ENCODE measurements at places on chromosomes 6 and 20.

DNA sequence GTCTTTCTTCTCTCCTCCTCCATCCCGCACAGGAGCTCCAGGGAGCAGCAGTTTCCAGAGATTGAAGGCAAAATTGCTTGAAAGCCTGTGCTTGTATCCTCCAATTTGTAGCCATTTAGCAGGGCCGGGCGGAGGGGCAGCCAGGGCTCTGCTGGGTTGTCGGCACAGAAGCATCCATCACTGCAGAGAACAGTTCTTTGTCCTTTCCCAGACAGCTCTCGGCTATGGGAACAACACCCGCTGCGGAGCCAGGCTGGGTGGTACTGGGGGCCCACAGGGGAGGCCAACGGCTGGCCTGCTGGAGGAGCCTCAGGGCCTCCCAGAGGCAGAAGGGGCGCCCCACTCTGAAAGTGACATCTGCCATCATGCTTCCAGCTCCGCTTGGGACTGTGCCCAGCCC is 7.8 kb downstream of the HRH3 start:
- DNase-seq, result no peak

GRCh38 chr20:49766979-49767521 is 45.6 kb upstream of the SLC9A8 start:
- DNase-seq, result no peak

- no peak for DNase-seq
Measured at GRCh38 chr20:57883761-57884160, 173.9 kb upstream of the PMEPA1 start.

DNA sequence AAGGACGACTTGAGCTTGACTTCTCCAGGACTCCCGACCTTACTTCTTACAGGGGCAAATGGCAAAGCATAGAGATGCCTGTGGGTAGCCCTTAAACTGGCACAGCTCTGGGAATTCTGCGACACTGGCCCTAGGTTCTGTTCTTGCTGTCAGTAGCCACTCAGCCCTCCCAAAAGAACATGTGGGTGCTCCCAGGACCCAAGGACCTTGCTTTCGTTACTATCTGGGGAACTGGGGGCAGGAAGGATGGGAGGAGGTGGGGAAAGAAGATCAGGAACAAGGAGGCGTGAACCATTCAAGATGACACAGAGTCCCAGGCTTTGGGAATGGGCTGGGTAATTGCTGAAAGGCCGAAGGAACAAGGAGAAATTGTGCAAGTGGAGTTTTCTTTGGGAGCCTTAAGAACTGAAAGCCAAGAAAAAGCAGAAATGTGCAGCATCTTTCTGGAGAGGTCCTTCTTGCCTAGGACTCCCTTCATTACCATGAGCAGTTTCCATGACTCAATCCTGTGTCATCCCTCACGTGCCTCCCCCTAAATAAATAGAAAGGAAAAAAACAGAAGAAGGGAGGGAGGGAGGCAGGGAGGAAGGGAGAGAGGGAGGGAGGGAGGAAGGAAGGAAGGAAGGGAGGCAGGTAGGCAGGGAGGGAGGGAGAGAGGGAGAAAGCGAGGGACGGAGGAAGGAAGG is 284.6 kb upstream of the FOXQ1 start:
- no peak for DNase-seq

- no peak for DNase-seq
Measured at GRCh38 chr6:53342217-53342616, 6.5 kb downstream of the ELOVL5 start.

DNA sequence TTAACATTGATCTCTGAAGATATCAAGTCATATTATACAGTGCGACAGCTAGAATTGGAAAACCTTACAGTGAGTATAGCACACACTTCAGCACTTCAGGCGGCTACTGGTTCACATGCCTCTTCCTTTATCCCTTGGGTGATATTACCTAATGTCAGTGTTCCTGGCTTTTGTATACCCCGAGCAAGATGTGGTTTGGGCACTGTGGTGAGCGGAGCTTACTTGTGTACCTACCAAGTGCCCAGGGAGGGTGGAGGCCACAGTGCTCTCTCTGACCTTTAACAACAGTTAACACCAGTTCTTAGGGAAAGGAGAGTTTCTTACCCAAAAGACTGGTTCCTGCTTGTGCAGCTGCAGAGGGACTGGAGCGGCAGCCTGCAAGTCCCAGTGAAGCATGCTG is 64.4 kb downstream of the PTPN1 start:
- no peak for DNase-seq

DNA sequence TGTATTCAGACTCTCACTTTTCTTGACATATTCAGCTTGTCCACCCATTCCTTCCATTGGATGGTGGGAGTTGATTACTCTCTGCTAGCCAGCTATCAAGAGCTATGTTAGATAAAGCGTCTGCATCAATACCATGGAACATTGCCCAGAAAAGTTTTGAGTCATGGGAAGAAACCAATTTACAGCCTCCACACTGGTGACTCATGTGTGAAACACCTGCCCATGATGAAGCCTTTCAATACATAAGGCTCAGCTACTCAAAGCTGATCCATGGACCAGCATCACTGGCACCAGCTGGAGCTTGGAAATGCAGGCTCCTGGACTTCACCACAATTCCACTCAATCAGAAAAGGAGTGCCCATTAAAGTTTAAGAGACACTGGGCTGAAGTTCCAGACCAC is 16.1 kb downstream of the PLA2G7 start:
- DNase-seq, result no peak

- no peak for DNase-seq
Measured at GRCh38 chr6:5146398-5146797, 61.3 kb downstream of the PPP1R3G start.

DNA sequence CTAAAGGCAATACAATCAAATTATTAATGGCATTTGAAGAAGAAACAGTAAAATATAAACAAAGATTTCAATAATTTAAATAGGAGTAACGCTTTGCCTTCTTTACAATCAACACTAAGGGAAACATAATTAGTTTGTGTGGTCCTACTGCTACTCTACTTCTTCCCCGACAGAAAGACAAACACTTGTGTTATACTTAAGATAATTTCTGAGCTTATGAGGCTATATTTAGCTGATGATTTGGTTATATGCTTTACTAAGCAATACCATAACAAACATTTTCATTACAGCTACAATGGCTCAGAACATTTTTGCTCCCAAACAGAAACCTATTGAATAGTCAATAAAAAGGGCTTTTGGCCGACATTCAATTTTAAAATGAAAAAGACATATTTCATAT is 1217.2 kb upstream of the GJE1 start:
- no peak for DNase-seq

- no peak for DNase-seq
Measured at GRCh38 chr6:79170431-79170830, 64.1 kb downstream of the HMGN3 start.

GRCh38 chr6:129707028-129707427 is 2.9 kb downstream of the ARHGAP18 start:
- DNase-seq, result no peak

DNA sequence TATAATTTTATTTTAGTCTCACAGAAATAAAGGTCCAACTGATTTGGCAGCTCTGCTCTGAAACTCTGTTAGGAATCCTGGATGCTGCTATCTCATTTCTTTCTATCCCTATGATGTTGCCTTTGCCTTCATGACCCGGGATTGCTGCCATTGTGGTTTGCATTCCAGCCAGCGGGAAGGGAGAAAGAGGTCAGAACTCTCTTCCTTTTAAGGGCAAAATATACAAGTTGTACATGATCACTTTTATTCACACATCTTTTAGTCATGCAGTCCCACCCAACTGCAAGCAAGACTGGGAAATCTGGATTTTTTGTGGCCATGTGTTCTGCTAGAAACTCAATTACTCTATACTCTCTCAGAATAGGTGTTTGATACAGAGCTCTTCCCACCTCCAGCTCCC is 263.1 kb upstream of the ZFP64 start:
- no peak for DNase-seq

GRCh38 chr6:11700118-11700718 is 78.4 kb downstream of the ADTRP start:
- peak; percentile 66 for DNase-seq

DNA sequence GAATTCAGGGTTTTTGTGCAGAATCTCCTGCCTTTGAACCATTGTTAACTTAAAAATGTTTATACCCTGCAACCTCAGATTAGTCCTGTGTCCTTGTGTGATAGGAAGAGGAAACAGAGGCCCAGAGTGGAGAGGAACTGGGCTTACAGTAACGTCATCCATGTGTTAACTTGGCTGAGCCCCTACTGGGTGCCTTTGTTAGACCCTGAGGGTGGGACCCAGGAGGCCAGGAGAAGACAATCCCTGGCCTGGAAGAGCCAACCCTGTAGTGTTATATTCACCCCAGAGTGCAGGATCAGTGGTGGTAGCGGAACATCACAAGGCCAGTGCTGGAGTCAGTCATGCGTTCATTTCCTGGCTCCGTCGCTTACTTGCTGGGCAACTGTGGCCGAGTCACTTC is 10.6 kb downstream of the MYLK2 start:
- no peak for DNase-seq

DNA sequence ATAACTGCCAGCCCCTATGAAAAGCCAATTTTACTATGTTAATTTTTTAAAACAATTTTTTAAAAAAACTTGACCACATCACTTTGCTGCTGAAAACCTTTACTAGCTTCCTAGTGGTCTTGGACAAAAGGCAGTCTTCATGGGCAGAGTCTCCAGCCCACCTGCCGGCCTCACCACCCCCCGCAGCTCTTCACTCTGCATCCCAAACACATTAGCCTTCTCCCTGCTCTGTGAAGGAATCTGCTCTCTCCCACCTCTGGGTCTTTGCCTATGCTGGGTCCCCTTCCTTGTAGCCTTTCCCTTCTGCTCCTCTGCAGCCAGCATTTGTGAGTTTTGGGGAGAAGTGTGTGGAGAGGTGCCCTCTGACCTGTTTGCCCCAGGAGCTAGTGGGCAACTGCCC is 170.7 kb upstream of the MLN start:
- no peak for DNase-seq

DNA sequence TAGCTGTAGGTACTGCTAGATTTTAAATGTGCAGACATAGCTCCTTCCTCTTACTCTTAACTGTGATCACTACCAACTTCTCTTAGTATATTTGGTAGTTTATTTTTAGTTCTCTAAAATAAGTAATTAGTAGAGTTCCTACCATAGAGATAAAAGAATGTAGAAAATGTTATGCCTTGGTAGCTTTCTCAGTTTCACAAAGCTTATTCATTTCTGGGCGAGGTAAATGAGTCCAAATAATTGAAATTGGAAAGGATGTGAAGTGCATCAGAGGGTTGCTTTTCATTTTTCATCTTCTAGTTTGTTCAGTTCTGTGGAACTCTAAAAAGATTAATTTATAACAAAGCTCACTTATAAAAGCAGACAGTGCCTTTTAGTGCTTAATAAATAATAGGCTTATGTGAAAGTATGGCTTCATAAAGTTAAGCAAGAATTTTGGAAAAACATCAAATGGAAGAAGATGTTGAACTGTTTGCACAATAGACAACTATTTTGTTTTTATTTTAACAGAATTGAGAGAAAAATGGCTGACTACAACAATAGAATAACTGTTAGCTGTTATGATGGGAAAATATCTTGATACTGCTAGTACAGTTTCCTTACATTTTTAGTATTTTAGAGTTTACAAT is 303.7 kb downstream of the UTRN start:
- DNase-seq, result no peak

GRCh38 chr6:52301326-52301725 is 16.8 kb upstream of the MCM3 start:
- DNase-seq, result no peak

- no peak for DNase-seq
Measured at GRCh38 chr20:42260184-42260583, 642.0 kb upstream of the CHD6 start.

DNA sequence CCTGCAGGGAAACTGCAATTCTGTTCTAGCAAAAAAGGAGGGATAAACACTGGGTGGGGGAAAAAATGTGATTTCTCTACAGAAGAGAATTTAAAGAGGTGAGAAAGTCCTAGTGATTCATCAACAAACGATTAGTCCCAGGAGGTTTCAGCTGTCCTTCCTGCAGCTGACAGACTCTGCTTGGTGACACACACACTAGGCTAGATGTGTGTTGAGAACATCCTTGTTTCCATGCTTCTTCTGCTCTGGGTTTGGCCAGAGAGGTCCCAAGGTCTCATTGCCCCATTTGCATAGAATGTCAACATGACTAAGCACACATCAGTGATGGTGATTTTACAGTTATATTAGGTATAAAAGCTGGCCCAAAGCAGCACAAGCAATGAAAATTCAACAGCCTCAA is 258.3 kb downstream of the NFATC2 start:
- no peak for DNase-seq

DNA sequence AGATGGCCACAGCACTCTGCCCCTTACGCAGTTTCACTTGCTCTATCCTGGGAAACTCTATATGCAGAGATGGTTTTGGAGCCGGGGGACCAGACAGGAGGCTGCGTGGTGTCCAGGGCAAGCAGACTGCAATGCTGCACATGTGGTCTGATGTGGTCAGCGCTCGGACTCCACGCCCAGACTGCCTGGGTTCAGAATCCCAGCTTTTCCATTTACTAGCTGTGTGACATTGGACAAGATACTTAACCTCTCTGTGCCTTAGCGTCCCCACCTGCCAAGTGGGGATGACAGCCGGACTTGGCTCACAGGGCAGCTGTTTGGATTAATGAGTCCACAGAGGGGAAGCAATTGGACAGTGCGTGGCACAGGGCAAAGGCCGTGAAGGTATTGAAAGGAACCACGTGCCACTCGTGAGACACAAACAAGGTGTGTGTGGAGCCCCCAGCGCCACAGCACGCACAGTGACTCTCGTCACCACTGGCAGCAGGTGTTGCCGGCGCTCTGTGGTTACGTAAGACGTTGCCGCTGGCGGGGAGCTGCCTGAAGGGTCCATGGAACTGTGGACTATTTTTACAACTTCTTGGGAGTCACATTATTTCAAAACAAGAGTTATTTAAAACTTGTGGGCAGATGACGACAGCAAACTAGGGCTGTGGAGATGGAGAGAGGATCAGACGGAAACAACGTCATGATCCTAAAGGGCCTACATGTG is 201.4 kb downstream of the PREX1 start:
- peak; percentile 94 for DNase-seq

DNA sequence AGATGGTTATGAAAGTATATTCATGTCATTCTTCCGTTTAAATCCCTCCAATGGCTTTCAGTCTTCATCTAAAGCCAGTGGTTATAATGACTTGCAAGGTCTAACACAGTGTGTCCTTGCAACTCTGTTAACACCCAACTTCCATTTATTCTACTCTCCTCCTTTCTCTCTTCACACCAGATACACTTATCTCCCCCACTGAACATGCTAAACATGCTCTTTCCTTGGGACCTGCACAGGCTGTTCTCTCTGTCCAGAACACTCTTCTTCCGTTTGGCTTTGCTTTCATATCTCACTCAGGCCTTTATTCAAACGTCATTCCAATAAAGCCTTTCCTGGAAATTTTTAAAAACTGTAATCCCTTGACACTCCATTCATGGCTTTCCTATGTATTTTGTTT is 91.5 kb downstream of the EPHA7 start:
- DNase-seq, result no peak

DNA sequence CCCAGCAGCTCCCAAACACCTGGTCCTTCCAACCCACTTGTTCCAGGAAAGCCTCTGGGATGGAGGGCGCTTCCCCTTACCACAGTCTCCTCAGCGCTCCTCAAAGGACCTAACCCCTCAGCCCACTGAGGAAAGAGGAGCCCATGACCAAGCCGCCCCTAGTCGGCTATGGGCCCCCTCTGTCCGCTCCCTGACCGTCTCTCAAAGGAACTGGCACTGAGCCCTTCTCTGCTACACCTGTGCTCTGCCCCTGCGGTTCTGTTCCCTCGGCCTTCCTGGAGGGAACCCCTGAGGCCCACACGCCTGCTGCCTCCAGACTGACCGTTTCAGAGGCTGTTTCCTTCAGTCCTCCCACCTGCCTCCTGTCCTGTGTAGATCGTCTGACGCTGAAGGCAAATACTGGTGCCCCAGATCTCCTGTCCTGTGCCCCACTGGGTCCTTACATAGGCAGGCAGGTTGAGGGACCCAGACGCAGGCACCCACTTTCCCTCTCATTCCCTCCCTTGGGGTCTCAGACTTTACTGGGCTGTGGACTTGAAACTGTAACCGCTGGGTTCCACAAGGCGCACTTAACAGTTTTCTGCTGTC is 1.9 kb upstream of the SLC4A11 start:
- no peak for DNase-seq

Data from inflammatory macrophage treated with lipopolysaccharide for 1 hour (primary cell).